ENCODE measurements at places on chromosomes 6 and 20.
A peak's percentile ranks its signal among the peaks of the same experiment; 100 is the strongest.

DNA sequence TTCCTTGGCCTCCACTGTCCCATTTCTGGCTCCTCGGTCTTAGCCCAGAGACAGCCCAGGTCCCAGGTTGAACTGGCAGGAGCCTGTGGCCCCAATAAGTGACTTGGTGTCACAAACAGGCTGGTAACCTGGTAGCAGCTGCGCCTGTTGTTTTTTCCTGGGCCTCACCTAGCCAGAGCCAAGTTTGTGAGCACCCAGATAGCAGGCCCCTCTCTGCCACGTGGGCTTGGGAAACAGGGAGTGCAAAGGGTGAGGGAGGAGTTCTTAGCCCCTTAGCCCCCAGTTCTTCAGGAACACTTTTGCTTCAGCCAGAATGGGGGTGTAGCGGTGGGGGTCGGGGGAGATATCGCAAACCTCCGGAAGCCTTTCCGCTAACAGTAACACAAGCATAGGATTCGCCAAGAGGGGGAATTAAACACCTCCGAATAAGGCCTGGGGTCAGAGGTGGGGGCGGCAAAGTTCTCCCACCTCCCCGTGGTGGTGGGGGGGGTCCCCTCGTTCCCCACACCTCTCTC lies 760 bp downstream of the C6orf132 start:
- DNase-seq, result no peak

DNA sequence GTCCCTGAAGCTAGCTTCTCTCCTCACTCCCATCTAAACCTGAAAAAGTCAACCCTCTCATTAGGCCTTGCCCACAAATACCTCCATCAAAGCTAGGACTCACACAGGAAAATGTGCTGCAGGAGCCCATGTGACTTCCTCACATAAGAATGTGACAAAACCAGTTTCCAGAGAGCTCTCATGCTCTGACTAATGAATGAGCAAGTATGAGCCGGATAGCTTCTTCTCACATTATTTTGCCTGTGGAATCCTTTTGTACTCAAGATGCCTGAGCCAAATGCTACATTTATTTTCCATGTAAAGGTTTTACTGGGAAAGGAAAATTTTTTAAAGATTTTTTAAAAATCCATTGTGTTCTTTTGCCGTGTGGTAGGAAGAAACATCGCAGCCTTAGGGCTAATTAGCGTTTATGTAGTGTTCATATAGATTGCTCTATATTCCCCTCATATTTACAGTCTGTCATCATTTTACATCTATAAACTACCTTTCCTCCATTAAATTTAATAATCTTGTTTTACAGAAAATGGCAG lies 68.6 kb upstream of the CCN6 start:
- no peak for DNase-seq

GRCh38 chr6:52725535-52726192 lies 37.6 kb downstream of the GSTA2 start:
- no peak for DNase-seq

- peak; percentile 81 for DNase-seq
Observed at GRCh38 chr6:132648356-132648755, 10.6 kb downstream of the TAAR1 start.

DNA sequence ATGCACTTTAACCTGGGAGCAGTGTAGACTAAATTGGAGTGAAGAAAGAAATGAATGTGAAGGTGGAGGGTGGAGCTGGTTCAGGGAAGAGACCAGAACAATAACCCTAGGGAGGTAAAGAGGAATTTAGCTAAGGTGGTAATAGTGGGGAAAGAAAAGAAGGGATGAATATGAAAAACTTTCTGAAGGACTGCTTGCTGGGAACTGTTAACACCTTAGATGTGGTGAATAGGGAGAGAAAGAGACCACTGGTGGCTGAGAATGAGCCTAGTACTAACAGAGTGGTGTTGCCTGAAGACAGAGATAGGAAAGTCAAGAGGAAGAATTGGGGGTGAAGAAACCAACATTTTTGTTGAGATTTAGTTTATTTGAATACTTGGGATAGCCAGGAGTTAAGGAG lies 78.4 kb upstream of the HS3ST5 start:
- DNase-seq, result no peak

GRCh38 chr20:20637998-20638725 lies 74.3 kb downstream of the RALGAPA2 start:
- DNase-seq, result peak; percentile 68

DNA sequence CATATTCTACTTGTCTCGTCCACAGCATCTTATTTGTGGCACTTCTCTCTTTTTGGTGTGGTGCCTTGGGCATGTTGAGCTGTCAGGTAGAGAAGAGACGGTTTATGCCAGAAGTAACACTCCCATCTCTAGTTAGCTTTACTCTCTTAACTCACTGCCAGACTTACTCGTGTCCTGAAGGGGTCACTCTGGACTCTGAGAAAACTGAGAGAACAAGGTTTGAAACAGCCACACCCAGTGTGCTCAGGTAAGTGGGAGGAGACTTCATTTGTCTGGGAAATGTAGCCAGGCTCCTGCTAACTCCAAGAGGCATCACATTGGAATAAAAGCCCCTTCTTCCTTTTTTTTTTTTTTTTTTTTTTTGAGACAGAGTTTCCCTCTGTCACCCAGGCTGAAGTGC lies 360.8 kb downstream of the QKI start:
- DNase-seq, result no peak

DNA sequence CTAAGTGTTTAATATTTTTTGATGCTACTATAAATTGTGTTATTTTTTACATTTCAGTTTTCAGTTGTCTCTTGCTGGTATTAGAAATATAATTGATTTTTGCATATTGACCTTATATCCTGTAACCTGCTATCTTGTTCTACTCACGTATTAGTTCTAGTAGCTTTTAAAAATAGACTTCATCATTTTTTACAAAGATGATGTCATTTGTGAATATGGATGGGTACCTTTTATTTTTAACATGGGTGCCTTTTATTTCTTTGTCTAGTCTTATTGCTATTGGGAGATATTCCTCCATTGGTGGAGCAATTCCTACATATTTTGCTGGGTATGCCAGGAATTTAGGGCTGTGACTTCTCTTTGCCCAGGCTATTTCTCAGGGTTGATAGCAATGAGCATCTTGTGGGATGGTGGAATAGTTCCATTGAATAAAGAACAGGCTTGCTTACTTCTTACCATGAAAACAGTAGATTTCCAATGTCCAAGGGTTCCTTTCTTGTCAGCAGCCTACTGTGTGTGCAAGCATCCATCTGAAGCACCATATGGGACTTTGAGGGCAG lies 149.7 kb downstream of the CARMIL1 start:
- no peak for DNase-seq

DNA sequence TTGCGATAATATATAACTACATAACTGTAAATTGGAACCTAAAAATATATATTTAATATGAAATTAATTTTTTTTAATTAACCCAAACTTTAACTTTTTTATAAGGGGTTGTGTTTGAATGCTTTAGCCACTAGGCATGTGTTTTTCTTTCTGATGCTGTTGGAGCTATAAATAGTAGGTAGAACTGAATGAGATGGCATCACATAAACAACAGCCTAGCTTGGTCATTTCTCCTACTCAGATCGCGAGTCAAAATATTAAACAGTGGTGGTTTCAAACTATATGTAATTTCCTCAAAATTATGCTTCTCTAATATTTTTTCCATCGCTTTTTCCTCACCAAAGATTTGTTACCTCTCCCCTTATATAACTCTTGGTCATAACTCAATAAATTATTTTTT lies 243.2 kb downstream of the ARID1B start:
- DNase-seq, result peak; percentile 78

DNA sequence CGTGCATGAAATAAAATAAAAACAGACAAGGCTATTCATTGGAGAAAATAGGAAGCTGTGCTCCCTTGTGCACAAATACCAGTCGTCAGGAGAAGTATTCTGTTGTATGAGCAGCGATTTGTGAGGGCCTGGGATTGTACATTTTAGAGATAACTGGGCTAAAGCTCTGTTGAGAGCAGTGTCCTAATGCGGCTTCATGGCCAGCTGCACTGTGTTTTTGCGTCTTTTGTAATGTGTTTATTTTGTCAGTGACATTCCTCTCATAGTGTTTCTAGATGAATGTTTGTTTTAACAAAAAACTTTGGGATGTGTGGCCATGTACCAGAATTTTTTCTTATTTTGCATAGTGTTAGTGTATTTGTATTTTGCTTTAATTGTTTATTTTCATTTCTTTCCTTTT lies 14.8 kb downstream of the ERMARD start:
- DNase-seq, result no peak

DNA sequence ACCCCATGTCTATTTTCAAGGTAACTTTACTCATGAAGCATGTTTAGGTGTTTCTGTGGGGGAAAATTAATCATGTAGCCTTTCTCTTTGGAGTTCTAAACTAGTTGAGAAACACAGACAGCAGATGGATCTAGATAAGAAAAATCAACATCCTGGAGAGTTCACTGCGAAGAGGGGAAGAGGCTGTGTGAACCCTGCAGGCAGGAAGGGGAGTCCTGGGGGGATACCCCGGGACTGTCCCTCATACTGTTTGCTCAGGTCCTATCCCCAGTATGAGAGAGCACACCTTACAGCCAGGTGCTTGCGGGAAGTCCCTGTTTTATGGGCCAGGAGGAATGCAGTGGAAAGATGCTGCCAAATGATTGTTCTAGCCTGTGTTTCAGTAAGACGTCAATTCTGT lies 32.7 kb downstream of the CHMP4B start:
- DNase-seq, result no peak

DNA sequence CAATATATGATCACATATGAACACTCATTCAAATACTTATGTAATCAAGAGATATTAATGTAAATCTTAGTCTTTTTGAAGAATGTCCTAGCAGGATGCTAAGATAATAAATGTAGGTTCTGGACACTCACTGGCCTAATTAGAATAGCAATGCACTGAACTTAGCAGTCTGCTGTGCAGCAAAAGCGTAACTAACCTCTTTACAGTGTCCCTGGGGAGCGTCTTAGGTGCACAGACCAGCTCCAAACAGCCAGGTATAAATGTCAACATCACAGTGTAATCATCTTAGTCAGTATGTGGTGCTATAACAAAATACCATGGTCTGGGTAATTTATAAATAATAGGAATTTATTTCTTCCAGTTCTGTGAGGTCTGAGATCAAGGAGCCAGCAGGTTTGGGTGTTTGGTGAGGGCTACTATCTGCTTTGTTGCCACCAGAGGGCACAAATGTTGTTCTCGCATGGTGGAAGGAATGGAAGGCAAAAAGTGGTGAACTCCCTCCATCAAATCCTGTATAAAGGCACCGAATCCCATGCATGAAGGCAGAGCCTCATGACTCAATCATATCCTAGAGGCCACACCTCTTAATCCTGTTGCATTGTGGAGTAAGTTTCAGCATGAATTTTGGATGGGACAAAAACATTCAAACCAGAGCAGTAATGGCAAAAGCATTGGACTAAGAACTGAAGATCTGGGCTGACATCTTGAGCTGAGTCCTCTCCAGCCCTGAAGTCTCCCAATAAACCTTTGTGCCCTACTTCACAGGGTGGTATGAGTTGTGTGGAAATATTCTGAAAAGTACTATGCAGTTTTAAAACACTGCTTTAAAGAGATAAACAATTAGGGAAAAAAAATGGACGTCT lies 41.8 kb upstream of the FOXO3 start:
- DNase-seq, result peak; percentile 37

- no peak for DNase-seq
Observed at GRCh38 chr6:44415873-44416502, 28.5 kb downstream of the CDC5L start.

DNA sequence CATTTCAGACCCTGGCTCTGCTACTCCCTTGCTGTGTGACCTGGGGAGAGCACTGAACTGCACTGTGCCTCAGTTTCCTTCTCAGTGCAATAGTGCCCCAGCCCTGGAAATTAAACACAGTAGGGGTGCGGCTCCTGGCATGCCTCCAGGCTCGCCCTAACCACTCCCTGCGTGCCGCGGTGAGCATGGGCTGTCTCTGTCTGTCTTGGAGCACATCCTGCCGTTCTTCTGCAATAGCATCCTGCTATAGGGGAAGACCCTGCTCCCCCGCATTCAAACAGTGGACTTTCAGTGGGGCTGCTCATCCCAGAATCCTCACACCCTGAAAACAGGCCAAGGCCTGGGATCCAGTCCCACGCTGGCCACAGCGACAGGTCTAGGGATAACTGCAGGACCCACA lies 129.5 kb downstream of the FOXC1 start:
- no peak for DNase-seq

DNA sequence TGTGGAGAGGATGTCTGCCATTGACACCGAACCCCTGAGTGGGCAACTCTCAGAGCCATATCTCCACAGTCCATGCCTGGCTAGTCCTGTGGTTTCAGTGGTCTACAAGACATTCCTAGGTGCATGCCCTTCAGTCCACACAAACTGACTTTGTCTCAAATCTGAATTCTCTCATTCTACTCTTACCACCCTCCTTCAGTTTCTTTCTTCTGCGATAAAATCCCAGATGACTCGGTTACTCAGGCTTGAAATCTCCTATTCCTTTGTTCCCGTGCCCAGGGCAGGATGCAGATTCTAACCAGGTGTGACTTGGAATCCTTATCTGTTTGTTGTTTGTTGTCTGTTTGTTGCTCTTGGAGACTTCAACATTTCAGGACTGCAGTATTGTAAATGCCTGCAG lies 9.3 kb downstream of the CDS2 start:
- DNase-seq, result no peak

DNA sequence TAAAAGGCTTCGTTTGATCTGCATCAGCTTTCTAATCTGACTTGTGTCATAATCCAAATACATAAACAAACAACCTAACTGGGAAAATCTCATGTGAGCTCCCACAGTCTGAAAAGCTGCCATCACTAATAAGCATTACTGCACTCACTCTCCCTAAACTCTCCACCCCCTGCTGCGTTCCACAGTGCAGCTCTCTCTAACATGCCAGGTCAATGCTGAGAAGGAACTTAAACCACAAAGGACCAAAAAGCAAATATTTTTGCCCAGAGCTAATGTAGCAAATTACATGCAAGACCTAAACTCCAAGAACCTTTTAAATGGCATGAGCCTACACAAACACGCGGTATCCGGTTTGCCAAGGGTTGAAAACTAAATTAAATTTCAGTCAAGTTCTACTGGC lies 542.3 kb upstream of the JARID2 start:
- DNase-seq, result no peak

DNA sequence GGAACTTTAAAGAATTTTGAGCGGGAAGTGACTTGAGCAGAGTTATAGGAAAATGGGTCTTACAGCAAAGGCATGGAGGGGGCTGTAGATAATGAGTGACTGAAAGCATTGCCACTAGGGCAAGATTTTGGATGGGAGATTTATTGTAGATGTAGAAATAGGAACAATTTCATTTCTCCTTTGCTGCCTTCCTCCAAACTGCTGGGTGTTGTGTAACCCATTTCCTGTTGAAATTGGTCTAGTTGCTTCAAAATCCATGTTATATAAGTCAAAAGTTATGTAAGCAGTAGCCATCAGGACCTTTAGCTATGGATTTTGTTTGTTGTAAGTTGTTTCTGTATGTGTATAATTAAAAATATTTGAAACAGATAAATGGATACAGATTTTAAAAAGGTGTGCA lies 11.1 kb downstream of the YWHAB start:
- DNase-seq, result no peak

DNA sequence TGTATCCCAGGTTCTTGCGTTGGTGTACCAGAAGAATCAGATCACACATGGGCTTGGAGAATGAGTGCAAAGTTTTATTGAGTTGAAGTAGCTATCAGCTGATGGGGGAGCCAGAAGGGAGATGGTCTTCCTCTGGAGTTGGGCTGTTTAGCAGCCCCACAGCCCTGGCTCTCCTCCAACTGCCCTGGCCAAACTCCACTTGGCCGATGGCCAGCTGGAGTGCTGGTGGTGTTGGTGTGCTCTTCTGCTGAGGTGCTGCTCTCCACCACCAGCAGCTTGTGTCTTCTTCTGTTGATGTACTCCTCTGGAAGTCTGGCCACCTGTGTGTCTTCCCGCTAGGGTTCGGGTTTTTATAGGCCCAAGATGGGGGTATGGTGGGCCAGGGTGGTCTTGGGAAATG lies 172.8 kb downstream of the TINAG start:
- DNase-seq, result no peak

Measured in OCI-M1 (cell line).